ENCODE measurements at places on chromosomes 7 and 10. TPM values are rescaled to one million over a fixed set of nuclear protein-coding genes. Genes with fewer than 3 reads are reported as not detected.
A peak's percentile ranks its signal among the peaks of the same experiment; 100 is the strongest.

Gene RBM17
- total RNA-seq: 46.1 TPM

Gene NCF1
- total RNA-seq: under 0.01 TPM

DNA sequence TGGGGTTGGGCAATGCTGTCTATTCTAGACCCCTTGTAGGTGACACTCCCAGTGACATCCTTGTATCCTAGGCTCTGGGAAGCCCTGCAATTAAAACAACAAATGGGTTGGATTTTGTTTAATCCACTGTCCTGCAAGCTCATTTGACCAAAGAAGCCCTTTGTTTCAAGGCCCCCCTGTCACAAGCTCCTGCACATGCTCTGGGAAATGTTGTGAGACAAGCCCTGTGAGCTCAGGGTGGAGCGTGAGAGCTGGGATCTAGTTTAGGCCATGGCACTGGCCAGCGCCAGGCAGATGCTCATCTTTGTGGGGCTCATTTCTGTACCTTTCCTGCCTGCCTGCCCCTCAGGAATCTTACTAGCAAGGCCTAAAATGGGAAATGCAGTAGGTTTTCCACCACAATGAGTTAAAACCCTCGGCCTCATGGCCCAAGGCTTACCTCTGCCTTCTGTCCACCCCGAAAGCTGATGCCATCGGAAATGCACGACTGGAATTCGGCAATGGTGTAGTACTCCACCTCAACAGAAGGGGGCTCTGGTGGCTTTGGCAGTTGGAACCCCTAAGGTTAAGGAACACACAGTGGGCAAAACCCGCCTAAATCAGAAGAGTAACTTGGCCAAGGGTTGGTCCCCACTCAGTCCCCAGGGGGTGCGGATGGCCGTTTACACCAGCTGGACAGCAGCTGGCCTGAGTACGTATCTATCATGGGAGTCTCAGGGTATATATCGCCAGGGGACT is 112.0 kb downstream of the NEURL1 start:
- DNase-seq: peak; percentile 63

DNA sequence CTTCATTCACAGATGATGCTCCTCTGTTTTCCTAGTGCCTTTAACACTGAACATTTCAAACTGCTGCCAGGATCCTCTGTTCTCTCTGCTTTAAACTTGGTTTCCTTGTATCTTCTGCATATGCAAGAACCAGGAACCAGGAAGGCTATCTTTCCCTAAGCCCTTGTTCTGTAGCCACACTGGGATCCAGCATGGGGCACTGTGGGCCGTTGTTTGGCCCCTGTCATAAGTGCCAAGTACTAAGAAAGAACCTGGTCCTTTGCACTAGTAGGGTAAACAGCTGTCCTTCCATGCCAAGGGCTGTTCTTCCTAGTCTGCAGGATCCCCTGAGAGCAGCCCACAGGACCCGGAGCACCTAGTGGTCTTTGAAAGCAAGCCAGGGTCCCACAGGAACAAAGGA is 49.0 kb upstream of the TRIM8 start:
- DNase-seq: no peak

GRCh38 chr7:150944066-150945042 is 33.8 kb downstream of the KCNH2 start:
- DNase-seq: no peak

DNA sequence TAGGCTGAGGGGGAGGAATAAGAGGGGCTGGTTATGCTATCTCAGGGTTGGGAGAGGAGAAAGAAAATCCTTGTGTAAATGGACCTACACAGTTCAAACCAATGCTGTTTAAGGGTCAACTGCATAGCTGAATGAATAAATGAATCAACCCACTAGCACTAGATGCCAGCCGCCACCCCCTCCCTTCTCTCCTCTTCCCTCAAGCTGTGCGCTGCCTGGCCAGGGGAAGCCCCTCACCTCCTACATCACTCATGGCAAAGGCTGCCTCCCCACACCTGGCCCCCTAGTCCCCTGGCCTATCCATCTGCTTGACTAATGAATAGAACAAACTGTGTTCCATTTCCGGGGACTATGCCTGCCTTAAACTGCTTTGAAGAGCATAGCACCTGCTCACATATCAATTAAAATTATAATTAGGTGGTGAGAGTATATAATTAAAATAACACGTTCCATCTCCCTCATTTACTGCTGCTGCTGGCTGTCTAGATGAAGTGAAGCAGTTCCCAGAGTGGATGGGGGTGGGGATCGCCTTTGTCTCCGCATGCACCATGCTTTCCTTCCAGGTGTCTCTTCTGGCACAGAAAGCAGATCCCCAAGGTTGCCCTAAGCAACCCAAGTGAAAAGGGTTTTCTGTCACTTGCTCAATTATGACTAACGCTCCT is 32.6 kb downstream of the GRID1 start:
- no peak for DNase-seq

All from fibroblast of lung (primary cell).